ENCODE measurements at places on chromosomes 11 and 22.

DNA sequence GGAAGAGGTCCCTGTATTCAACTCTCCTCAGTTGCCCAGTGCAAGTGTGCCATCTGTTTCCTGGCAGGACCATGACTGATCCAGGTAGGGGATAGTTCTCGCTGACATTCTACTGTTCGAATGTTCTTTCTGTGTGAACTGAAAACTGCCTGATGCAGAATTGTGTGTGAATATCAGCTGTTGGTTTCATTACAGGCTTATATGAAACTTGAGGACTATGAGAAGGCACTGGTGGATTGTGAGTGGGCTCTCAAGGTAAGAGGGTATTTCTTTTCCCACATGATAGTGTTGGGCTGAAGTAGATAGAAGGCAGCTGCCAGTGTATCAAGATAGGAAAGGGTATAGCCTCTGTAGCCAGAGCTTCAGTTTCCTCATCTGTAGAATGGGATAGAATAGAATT lies 15.3 kb downstream of the TTC12 start:
- no peak for DNase-seq

DNA sequence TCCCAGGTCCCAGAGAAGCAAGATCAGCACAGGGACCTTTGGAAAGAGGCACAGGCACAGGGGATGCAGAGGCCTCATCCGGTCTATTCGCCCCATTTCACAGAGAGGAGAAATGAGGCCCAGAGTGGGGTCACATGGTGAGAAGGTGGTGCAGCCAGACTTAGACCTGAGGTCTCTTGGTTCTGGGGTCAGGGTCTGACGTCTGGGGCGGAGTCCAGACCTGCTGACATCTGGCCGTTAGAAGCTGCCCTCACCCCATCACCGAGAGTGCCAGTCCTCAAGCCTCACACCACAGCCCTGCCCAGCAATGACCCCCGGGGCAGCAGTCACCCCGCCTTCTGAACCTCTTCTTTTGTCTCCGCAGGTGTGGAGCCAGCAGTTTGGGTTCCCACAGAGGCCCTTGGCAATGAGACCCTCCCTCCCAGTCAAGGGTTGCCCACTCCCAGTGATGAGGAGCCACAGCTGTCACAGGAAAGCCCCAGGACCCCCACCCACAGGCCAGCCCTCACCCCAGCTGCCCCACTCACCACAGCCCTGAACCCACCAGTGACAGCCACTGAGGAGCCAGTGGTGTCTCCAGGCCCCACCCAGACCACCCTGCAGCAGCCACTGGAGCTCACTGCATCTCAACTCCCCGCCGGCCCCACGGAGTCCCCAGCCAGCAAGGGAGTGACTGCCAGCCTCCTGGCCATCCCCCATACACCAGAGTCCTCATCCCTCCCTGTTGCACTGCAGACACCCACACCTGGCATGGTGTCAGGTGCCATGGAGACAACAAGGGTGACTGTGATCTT lies 62.4 kb downstream of the OTOG start:
- no peak for DNase-seq

DNA sequence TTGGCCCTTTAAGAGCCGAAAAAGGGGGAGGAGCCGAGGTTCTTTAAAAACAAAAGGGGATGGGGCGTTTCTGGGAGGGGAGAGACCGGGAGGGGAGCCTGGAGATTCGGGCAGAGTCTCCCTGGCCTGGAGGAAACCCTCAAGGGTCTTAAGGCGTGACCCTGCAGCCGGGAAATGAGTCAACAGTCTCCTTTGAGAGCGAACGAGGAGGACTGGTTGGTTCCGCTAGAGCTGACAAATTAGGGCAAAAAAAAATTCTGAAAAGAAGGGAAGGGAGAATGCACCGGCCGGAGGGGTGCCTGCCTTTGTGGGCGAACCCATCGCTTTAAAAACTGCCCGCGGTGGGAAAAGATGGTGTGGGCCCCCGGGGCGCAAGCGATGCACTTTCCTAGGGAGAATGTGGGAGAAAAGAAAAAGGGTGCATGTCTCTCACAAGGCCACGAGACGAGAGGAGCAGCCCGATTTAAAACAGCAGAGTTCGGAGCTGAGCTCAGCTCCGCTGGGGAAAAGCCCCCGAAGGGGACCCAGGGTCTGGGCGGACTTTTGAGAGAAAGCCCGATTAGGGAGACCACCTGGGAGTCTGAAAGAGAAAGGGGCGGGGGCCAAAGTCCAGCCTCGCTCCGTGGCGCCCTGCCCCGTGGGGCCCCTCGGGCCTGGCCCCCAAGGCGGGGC lies 874 bp downstream of the ZFTA start:
- peak; percentile 24 for DNase-seq

- no peak for DNase-seq
Measured at GRCh38 chr22:29095459-29095858, 22.6 kb downstream of the KREMEN1 start.

GRCh38 chr11:12459865-12460444 lies 82.6 kb downstream of the PARVA start:
- DNase-seq: no peak

- no peak for DNase-seq
Measured at GRCh38 chr11:133305208-133305956, 226.9 kb downstream of the OPCML start.

- DNase-seq: peak; percentile 87
Measured at GRCh38 chr22:41285441-41285819, 557 bp downstream of the RANGAP1 start.

GRCh38 chr11:11915625-11916024 lies 73.9 kb downstream of the USP47 start:
- no peak for DNase-seq

GRCh38 chr11:78564490-78565467 lies 9.9 kb downstream of the NARS2 start:
- no peak for DNase-seq

- DNase-seq: no peak
Measured at GRCh38 chr11:8948886-8949285, 6.1 kb upstream of the ASCL3 start.

GRCh38 chr22:40213478-40213877 lies 35.8 kb downstream of the TNRC6B start:
- DNase-seq: no peak

- no peak for DNase-seq
Measured at GRCh38 chr22:38740754-38741153, 15.0 kb downstream of the SUN2 start.

GRCh38 chr11:35848616-35849015 lies 95.2 kb upstream of the LDLRAD3 start:
- DNase-seq: no peak

DNA sequence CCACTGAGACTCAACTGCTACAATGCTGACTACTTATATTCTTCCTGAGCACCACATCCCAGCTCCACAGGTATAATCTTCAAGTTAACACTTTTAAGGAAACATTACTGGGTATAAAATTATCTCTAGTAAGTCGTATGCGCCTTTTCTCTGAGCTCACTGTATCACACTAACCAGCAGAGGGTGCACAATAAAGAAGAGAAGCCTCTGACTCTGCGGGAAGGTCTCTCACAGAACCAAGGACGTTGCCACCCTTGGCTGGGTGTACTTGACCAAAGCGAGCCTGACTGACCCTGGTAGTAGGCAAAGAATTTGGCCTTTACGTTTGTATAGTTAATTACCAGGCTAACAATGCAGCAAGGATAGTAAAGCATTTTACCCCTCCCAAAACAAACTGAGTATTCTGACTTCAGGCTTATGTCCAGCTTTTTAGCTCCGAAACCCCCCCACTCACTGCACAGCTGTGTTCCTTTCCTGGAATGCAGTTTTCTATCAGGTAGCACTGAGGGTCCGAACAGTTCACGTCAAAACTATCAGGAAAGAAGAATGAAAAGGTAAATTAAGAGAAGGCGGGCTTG lies at the start of gene BTBD18:
BTBD18 (minus strand) TSS at position 144 of the 578 bp plus-strand sequence. CDS start 631 bp downstream, outside the sequence.
- no peak for DNase-seq

- no peak for DNase-seq
Measured at GRCh38 chr11:62911137-62912130, 9.7 kb downstream of the CHRM1 start.

DNA sequence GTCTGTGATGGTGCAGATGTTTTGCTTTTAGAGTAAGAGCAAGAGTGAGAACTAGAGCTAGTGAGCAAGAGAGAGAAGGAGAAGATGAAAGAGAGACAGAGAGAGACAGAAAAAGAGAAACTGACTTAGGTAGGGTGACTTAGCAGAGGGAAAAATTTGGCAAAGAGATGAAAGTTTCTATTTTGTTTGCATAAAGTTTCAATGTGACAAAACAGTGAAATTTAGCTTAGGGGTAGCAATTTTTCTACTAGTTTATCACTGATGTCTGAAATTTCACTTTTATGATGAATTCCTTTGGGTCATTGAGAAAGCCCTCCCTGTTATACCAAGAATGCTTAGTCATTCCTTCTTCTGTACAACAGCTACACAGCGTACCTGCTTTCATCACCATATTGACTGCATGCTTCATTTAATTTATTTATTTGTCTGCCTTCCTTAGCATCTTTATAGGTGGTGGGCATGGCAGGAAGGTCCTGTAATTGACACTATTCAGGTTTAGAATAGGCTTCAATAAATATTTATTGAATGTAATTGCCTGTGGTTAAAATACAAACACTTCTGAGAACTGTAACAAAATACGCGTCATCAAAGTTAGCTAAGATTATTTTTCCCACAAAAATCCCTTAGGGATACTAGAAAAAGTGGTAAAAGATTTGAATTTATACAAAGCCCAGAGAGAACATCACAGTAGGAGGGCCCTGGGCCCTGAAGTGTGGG lies 19.9 kb upstream of the CTSC start:
- DNase-seq: no peak

DNA sequence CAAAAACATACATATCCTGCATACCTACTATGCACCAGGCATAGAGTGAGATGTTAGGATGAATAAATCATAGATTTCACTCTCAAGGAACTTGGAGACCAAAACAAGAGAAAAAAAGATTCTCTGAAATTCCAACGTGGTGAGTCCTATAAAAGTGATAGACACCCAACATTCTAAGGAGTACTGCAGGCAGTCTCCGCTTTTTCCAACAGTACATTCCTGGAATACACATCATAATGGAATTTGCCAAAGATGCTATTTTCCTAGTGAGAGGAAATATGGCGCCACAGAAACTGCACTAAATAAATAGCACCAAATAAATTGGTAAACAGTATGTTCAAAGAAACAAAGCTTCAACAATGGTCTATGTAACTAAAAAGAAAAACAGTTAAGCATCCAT lies 6.0 kb downstream of the TMEM123 start:
- DNase-seq: no peak

DNA sequence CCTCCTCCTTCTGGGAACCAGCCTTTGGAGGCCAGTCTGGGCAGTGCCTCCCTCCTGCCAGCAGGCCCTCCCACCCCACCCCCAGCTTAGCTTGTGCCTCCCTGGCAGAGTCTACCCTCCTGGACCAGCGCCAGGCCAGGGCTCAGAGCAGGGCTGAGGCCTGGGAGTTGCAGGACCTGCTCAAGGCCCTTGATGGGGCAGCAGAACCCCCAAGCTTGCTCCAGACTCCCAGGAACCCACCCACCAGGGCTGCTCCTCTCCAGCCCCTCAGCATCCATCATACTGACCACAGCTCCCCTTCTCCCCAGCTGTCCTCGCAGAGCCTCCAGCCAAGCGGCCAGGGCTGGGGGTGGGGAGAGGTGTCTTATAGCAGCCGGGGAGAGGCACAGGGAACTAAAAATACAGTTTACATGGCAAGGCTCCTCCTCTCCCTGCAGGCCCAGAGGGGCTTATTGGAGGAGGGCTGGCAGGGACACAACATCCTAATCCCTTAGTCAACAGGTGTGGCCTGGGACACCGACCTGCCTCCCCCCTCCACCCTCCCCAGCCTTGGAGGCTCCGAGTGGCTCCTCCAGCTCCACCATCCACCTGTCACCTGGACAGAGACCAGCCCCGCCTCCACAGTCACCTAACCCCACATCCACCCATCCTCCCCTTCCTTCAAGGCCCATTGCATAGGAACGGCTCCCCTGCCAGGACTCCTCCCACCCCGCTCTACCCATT lies 5.2 kb upstream of the MB start:
- DNase-seq: no peak

GRCh38 chr11:88398372-88398771 lies 60.8 kb upstream of the CTSC start:
- no peak for DNase-seq

GRCh38 chr11:2713094-2713493 lies 13.3 kb upstream of the KCNQ1OT1 start:
- DNase-seq: no peak

- DNase-seq: no peak
Measured at GRCh38 chr11:64458997-64459396, 100.0 kb downstream of the RPS6KA4 start.

GRCh38 chr11:83438438-83438837 lies 152.3 kb upstream of the CCDC90B start:
- DNase-seq: no peak

DNA sequence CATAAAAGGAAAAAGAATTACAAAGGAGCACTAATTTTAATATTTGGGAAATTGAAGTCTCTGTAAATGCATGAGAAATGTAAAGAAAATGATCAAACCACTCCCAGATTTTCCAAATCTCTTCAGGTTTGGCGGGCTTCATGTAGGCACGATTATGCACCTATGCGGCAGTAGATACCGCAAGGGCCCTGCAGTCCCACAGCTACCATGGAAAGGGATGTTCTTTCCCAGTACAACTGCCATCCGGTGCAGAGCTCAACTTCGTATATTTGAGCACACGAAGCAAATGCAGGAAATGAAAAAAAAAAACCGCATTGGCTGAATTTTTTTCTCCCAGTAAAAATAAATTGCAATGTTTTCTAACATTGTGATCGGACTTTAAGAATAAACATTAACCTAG lies 1.4 kb downstream of the SLC17A6 start:
- no peak for DNase-seq

- no peak for DNase-seq
Measured at GRCh38 chr11:13448876-13449275, 14.1 kb downstream of the BTBD10 start.

DNA sequence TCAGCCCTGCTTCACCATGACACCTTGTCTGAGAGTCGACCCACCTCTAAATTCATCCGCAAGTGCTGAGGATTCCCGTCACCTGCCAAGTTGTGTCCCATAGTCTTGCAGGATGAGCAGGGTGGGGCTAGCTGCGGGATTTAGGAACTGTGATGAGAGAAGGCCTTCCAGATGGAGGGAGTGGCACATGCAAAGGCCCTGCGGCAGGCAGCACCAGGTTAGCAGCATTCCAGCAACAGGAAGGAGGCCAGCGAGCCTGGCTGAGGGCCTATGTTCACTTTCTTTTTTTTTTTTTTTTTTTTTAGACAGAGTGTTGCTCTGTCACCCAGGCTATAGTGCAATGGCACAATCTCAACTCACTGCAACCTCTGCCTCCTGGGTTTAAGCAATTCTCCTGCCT lies 31.8 kb downstream of the ANO1 start:
- DNase-seq: no peak

GRCh38 chr11:65134952-65135632 lies 773 bp upstream of the SYVN1 start:
- DNase-seq: peak; percentile 83

DNA sequence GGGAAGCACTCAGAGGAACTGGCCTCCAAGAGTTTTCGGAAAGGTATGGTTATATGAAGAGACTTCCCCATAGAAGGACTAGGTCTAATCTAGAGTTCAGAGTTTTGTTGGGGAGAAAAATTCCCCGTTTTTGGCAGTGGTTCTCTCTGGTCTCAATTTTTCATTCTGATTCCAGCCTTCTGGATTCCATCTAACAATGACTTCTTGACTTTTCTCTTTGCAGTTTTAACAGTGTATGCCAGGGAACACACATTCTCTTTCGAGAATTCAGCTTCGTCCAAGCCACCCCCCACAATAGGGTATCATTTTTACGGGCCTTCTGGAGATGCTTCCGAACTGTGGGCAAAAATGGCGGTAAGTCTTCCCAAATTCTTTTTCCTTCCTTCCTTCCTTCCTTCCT lies 115.6 kb downstream of the CSTPP1 start:
- no peak for DNase-seq
